ENCODE measurements at places on chromosomes 2 and 18.

DNA sequence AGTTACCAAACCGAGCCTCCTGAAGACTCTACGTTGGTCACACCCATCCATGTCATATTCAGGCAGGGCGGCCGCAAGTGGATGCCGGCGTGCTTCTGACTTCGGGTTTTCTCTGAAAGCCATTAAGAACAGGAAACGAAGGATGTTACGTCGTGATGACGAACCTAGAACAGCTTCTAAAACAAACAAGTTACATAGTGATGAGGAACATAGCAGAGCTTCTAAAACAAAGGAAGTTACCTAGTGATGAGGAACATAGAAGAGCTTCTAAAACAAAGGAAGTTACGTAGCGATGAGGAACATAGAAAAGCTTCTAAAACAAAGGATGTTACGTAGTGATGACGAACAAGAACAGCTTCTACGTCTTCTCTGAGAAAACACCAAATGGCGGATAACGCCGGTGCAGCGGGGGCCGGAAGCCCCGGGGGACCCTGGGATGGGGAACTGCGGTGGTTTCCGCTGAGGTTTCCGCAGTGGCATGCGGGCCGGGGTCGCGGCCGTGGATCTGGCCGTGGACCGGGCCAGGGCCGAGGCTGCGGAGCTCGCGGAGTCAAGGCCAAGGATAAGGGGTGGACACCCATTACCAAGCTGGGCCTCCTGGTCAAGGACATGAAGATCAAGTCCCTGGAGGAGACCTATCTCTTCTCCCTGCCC is 141.1 kb downstream of the SOCS6 start:
- DNase-seq: no peak

DNA sequence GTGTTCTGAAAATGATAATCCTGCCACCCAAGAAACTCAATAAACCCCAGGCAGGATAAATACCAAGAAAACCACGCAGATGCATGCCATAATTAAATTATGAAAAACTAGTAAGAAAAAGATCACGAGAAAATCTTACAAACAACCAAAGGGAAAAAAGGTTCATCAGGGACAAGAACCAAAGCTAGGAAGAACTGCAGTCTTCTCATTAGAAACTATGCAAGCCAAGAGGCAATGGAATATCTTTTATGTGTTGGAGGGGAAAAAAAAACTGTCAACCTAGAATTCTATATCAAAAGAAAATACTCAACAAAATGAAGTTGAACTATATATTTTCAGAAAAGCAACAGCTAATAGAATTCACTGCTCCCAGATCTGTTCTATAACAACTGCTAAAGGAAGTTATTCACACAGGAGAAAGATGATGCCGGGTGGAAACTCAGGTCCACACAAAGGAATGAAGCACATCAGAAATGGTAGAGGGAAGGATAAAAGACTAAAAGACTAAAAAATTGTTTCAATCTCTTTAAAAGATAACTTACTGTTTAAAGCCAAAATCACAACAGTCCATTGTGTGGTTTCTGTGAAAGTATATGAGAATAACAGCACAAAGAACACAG is 55.0 kb downstream of the NDUFA10 start:
- no peak for DNase-seq

DNA sequence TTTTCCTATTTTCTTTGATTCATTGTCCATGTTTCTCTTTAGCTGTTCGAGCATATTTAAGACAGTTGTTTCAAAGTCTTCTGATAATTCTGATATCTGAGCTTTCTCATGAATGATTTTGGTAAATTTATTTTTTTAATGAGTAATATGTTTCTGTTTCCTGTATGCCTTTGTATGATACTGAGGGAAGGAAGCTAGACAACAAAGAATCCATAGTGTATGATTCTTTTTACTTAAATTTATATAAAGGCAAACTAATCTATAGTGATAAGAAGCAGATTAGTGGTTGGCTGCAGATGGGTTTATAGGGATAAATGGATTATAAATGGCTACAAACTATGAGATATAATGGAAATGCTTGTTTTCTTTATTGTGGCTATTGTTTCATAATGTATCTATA is 352.7 kb upstream of the CDH2 start:
- DNase-seq: no peak

DNA sequence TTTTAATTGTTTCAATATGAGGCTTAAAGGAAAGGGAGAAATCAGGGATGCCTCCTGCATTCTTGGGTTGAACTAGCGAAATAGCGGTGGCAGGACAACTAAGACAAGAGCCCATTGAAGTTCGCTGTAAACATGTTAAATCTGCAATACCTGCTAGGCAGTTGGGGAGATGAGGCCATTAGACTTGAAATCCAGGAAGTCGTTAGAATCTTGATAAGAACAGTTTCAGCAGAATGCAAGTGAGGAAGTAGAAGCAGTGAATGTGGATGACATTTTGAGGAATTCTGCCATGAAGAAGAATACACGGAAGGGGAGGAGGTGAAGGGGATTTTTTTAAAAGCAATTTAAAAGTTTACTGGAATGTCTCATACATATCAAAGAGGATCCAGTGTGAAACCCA is 109.7 kb downstream of the LPIN1 start:
- no peak for DNase-seq

GRCh38 chr2:139836769-139837168 is 1056.6 kb upstream of the NXPH2 start:
- DNase-seq: no peak
